ENCODE measurements at places on chromosomes 1 and 21.

- DNase-seq: no peak
Measured at GRCh38 chr1:22318279-22318981, 133.2 kb upstream of the ZBTB40 start.

DNA sequence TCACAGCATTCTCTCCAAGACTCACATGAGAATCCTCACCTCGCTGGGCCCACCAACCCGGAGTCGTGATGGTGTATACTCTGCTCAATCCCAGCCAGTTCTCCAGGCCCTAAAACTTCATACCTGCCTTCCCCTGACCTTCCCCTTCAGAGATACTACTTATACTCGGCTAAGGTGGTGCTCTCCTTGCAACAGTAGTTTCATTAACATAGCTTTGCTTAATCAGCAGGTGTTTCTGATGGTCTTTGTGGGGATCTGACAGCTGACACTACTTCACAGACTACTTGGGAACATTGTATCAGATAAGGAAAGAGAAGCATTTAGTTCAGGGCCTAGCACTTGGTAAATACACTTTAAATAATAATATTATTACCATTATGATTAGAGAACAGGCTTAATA, 301.5 kb upstream of the DAB1 start:
- DNase-seq: no peak

DNA sequence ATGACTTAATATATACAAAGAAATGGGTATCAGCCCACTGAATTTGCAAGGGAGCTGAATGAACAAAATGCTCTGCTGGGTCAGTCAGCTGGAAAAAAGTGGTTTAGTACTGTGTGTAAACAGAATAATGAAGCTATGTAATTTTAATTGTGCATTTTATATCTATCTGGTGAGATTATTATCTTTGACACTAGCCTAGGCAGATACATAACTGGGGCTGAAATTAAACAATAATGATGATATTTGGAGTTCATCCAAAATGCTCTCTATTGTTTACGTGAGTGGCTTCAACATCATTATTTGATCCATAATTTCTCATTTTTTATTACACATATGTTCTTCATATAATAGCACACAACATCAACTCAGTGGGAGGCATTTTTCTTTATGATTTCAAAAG, 208.5 kb upstream of the SNX7 start:
- no peak for DNase-seq

GRCh38 chr1:31441970-31442647, 29.1 kb downstream of the SERINC2 start:
- no peak for DNase-seq

Measured in AG04450 (cell line).